GM12865 (cell line): ENCODE measurements at places on chromosomes 7 and 10.

GRCh38 chr10:47237316-47238260, 62.4 kb upstream of the GDF10 start:
- DNase-seq, result no peak

- DNase-seq, result peak; percentile 31
Measured at GRCh38 chr10:71984809-71985388, 20.7 kb downstream of the CHST3 start.

DNA sequence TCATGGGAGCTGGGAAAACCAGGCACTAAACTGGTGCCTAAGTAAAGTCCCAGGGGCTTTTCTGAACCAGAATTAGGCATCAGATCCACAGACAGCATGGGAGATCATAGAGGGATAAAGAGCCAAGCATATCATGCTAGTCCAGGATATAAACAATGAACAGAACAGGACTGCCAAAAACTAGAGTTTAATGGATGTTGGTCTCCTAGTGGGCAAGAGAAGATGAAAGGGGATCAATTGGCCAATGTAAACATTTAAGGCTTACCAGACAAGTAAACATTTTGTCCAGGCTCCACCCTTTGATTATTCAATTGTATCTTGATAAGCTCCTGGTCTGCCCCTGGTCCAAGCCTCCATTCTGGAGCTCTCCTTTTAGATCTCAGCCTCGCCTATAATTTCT, 18.9 kb downstream of the MACC1 start:
- no peak for DNase-seq

DNA sequence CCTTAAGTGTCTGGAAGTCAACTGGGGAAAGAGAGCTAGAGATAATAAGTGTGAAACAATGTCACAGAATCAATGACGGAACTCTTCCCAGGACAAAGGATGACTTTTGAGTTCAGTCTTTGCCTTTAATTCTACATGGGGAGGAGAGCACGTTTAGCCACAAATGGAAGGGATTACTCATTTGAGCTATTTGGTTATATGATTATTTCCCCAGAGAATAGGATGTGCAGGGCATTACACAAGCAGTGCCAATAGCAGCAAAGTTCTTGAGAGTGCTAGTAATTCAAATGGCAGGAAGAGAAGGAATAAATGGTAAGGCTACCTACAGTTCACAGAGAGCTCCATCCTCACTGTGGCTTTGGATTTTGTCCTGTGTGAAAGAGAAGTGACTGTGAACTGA, 6.0 kb downstream of the EGFR start:
- DNase-seq, result no peak

GRCh38 chr7:111012799-111013675, 77.9 kb upstream of the LRRN3 start:
- peak; percentile 73 for DNase-seq

DNA sequence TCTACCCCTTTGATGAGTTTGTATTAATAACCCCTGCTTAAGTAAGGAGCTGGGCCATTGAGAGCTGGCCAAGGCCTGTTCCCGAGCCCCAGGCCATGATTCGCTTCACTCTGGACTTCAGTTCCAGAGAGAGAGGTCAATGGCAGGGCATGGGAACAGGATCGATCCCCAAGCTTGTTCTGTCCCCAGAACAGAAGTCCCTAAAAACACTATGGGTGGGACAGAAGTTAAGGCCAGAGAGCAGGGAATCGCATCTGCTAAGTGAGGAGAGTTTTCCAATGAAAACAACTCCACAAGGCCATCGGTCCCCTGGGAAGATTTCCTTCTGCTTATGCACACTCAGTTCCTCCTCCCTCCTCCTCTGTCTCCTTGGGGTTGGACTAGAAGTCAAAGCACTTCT, 159.6 kb downstream of the LSM5 start:
- no peak for DNase-seq

- DNase-seq, result no peak
Measured at GRCh38 chr7:15418264-15418663, 143.6 kb downstream of the AGMO start.

DNA sequence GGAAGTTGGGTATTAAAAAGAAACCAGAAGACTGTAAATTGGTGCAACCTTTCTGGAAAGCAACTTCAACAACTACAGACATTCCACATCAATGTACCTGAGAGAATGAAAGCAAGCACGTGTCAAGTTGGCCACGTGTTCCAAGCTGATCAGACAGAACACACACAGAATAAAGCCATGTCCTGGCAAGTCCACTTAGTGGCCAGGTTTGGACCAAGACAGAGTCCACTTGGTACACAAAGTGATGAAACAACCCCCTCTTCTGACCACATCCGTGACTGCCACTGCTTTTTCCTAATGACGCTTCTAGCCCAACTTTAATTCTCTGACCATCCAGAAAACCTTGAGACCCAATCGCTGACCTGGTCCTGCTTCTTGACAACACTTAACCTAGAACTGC, 109.4 kb downstream of the ABLIM1 start:
- peak; percentile 41 for DNase-seq

DNA sequence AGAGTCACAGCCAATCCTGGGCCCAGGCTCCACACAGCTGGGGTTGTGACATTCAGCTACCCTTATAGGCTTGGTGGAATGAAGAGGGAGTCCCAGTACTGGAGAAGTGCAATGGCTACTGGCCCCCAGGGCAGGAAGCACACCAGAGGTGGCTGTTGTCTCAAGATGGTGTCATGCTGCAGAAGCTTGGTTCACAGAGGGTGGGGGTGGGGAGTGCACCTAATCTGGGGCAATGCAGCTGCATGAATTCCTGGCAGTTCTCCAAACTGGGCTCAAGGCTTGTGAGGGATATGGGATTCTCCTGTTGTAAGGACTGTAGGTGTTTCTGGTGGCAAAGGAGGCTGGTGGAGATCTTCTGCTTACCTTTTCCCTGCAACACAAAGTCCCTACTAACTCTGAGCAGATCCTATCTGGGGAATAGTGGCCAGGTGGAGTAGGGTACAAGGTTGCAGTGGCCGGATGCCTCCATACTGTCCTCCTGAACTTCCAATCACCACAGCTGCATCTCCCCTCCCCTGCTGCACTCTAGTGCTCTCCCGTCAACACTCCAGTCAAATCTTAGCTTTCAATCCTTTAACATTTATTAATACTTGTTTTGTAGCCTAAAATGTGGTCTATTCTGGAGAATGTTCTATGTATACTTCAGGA, 27.4 kb upstream of the PLA2G12B start:
- no peak for DNase-seq

DNA sequence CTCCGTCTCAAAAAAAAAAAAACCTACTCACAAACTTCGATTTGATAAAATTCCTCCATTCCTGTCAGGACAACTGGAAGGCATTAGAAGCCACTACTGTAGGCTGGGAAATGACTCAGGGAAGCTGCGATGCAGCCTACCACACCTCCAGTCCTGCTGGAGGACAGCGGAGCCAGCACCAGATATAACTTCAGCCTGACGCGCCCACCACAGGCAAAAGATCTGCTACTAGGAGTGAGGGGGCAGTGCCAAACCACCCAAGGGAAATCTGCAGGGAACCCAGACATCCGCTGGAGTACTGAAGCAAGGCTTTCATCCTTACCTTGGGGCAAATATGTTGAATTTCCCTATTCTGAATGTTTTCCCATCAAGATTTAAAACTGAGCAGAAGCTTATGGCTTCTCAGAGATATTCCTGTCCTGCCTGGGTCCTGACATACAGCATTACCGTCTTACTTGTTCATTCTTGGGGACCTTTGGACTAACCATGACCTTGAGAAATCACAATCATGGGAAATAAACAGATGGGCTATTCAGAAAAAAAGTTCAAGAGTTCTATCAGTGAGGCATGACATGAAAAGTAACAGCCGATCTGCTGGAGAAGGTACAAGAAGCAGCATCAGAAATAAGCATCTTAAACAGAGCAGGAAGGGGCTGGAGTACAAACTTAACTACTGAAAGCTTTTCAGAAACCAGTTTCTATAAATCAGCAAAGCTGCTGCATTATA, 20.4 kb downstream of the BCCIP start:
- DNase-seq, result no peak

DNA sequence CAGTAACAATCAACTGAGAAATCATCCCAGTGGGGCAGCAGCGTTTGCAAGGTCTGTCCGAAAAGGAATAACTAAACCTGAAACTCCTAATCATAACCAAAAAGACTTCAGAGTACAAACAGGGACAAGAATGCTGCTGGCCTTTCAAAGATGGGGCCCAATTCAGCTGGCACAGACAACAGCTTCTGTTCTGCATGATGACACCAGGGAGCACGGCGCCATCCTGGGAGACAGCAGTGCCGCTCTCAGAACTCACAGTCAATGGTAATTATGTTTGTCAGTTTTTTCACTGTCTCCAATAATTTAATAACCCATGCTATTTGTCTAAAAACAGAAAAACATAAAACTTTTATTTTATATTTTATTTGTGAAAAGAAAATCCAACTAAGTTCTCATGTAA, 90.0 kb downstream of the LARP4B start:
- DNase-seq, result no peak

- DNase-seq, result no peak
Measured at GRCh38 chr7:8637322-8637721, 203.9 kb downstream of the NXPH1 start.

DNA sequence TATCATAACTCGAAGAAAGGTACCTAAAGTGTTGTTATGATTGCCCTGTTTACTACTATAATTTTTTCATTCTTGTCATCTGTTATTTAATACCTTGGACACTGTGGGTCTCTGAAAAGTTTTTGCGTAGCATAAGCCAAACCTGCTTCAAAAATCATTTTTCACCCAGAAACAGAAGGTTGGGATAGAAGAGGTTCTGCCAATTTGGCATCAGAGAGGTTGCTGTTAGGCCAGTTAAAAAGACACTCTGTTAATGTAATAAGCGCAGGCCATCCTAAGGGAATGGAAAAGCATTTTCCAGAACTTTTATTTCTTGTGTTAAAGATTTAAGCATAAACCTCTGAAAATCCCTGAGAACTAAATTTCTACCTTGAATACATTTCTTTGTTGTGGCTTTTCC, 212.2 kb downstream of the BMPER start:
- DNase-seq, result no peak

GRCh38 chr7:13748998-13749397, 240.5 kb downstream of the ETV1 start:
- no peak for DNase-seq

GRCh38 chr10:3886191-3886590, 101.2 kb upstream of the KLF6 start:
- no peak for DNase-seq

DNA sequence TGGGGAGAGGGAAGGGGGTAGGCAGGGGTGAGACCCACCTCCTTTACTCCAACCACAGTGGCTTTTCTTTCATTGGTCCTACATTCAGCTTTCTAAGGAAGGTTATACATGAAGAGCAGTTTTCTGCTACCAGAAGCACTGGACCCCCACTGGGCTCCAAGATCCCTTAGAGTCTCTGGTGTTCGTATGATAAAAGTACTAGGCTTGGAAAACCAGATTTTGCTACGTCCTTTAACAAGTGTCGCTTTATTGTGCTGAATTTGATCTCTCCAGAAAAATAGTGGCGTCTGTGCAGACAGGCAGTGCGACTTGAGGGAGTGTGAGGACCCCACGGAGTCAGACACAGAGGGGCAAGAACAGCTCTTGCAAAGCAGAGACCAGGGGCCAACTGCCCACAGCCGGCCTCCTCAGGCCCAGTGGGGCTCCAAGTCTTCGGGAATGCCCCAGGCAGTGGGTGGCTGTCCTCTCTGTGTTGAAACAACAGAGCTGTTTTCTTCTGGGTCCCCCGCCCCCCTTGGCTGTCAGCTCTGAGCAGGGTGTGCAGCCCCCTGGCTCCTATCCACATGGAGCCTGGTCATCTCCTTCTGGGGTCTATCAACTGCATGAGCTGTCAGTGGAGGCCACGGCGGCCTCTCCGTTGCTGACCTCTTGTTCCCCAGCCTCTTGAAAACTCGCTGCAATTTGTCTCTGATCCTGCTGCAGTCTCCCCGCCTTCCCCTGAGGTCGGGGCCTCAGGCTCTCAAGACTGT, 333.2 kb downstream of the RPS24 start:
- DNase-seq, result no peak

- DNase-seq, result no peak
Measured at GRCh38 chr10:31358688-31359330, 39.8 kb downstream of the ZEB1 start.

- no peak for DNase-seq
Measured at GRCh38 chr10:70343712-70344111, 38.7 kb downstream of the LRRC20 start.

GRCh38 chr7:46168671-46169383, 247.8 kb upstream of the IGFBP3 start:
- no peak for DNase-seq

GRCh38 chr7:112266141-112266540, 59.6 kb downstream of the ZNF277 start:
- no peak for DNase-seq

DNA sequence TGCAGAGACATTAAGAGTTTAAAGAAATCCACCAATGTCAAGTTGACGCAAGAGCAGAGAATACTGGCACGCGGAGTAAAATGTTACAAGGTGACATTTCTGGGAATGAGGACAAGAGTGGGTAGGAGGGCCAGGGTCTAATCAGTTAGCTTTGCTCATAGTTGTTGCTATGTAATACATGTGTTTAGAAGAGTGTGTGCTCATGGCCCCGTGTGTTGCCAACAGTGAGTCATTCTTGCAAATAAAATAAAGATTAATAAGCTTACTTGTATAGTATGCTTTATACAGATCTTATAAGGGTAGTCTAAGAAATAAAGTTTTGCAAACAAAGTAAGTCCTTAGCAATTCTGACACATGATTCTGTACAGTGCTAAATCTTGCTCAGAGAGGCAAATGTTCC, 64.5 kb downstream of the DNMBP start:
- no peak for DNase-seq

DNA sequence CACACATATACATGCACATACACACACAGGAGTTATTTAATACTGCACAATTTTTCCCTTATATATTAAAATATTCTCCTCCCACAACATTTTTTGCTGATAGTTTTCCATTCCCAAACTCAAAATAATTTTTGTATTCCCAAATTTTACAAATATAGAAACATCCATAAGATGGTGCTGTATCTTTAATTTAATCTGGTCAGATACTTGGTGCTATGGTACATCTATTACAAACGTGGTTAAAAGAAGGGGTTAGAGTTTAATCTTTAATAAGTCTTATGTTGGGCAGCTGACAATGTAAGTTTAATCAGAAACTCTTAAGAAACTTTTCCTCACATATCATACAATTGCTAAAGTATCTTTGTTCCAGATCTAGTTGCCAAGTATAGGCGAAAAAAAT, 10.2 kb upstream of the CADPS2 start:
- DNase-seq, result no peak
